ENCODE measurements at places on chromosomes 5 and 9. TPM values are rescaled to one million over a fixed set of nuclear protein-coding genes. Genes with fewer than 3 reads are reported as not detected.

DDX4 gene
- not detected for total RNA-seq

CEL gene
- total RNA-seq = 7.7 TPM

FCN2 gene
- total RNA-seq = 95.7 TPM

DNA sequence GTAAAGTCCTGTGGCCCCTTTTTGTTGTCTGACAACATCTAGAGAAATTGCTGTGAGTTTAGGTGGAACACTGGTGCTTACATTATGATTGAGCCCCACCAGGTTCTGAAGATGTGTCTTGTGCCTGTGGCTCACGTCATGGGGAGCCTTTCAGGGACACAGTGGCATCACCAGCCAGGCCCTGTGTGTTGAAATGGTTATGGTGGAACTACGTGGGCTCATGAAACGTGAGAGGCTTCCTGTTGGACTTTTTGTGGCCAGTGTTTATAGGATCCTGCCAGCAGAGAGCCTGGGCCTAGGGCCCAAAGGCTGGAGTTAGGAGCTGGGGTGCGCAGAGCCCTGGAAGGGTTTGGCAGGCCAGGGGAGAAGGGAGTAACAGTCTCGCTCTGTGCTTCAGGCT is 46.8 kb downstream of the TENT4A start:
- DNase-seq = no peak

GRCh38 chr9:76433836-76434235 is 25.1 kb upstream of the GCNT1 start:
- no peak for DNase-seq

- no peak for DNase-seq
These were observed 37.3 kb downstream of the SARDH start for GRCh38 chr9:133700819-133701320.

- no peak for DNase-seq
These were observed 55.8 kb downstream of the SLC22A5 start for GRCh38 chr5:132425009-132425937.

DNA sequence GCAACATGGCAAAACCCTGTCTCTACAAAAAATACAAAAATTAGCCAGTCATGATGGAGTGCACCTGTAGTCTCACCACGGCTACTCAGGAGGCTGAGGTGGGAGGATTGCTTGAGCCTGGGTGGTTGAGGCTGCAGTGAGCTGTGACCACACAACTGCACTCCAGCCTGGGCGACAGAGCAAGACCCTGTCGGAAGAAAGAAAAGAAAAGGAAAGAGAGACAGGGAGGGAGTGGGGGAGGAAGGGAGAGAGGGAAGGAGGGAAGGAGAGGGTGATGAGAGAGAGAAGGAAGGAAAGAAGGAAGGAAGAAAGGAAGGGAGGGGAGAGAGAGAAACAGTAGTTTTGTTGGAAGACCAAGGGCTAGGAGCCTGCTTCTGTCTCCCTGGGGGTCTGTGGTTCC is 142.4 kb downstream of the C9orf50 start:
- no peak for DNase-seq

DNA sequence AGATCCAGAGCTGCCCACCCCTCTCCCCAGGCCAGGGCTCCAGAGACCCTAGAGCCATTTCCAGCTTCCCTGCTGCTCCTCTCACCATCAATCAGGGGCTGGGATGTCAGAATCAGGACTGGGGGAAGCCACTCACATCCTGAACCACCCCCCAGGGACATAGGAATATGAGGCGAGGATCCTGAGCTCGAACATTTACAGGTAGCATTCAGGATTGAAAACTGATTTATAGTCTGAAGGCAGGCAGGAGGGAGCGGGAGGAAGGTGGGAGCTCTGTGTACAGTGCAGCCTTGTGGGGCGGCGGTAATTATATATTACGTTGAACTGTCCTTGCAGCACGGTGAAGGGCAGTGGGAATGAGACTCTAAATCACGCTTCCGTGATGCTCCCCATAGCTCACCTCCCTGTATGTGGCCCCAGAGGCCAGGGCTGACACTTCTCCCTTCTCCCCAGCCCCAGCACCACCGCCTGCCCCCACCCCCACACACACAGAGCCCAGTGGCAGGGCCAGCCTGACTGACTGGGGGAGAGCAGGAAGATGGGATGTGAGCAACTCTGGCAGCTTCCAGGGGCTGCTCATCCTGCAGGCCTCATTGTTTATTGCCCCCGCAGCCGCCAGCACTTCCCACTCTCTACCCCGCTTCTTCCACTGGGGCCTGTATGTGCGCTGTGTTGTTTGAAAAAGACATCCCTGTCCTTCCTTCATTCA is 76.0 kb upstream of the HSPA9 start:
- DNase-seq = no peak

Measured in left lobe of liver (tissue), 2 donors.